ENCODE measurements at places on chromosomes 7 and 10. TPM values are rescaled to one million over a fixed set of nuclear protein-coding genes. Genes with fewer than 3 reads are reported as not detected.

GRCh38 chr10:5523796-5524574 lies 776 bp upstream of the CALML3 start:
- no peak overlapping the region for H3K4me3 ChIP-seq
- no peak overlapping the region for H3K27ac ChIP-seq
- no peaks in the 10 kb centered on the region for H3K36me3 ChIP-seq
- H3K27me3 ChIP-seq, result no peaks in the 10 kb centered on the region
- H3K4me1 ChIP-seq, result no peaks in the 10 kb centered on the region

The CCDC3 gene
- polyA plus RNA-seq, result 46.5 TPM

DNA sequence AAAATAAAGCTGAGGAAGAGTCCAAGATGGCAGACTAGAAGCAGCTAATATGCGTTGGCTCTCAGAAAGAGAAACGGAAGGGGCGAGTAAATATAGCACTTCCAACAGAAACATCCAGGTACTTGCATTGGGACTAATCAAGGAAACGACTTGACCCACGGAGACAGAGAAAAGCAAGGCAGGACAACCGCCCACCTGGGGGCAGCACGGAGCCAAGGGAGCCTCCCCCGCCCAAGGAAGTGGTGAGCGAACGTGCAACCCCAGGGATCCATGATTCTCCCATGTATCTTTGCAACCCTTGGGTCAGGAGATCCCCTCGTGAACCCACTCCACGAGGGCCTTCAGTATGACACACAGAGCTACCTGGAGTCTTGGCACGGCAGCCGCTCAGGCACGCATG lies 45.4 kb upstream of the GRM3 start:
- no peaks in the 10 kb centered on the region for H3K36me3 ChIP-seq
- no peak for DNase-seq
- H3K4me3 ChIP-seq, result no peak overlapping the region
- H3K4me1 ChIP-seq, result no peaks in the 10 kb centered on the region

The TMEM229A gene
- polyA plus RNA-seq, result not detected

- H3K4me3 ChIP-seq, result no peak overlapping the region
- H3K36me3 ChIP-seq, result no peaks in the 10 kb centered on the region
- no peaks in the 10 kb centered on the region for H3K4me1 ChIP-seq
- H3K27me3 ChIP-seq, result no peaks in the 10 kb centered on the region
- no peak overlapping the region for H3K27ac ChIP-seq
Measured at GRCh38 chr7:51446356-51446755, 129.7 kb upstream of the COBL start.

- H3K27ac ChIP-seq, result no peak overlapping the region
- no peak overlapping the region for H3K4me3 ChIP-seq
- H3K36me3 ChIP-seq, result no peaks in the 10 kb centered on the region
- no peak for DNase-seq
- no peaks in the 10 kb centered on the region for H3K27me3 ChIP-seq
- peaks cover 7% of the 10 kb centered on the region for H3K4me1 ChIP-seq
Measured at GRCh38 chr7:69677054-69677852, 79.0 kb downstream of the AUTS2 start.

- DNase-seq, result no peak
- H3K4me1 ChIP-seq, result no peaks in the 10 kb centered on the region
- H3K27me3 ChIP-seq, result no peaks in the 10 kb centered on the region
- H3K4me3 ChIP-seq, result no peak overlapping the region
Measured at GRCh38 chr10:570628-571163, 118.8 kb downstream of the DIP2C start.

DNA sequence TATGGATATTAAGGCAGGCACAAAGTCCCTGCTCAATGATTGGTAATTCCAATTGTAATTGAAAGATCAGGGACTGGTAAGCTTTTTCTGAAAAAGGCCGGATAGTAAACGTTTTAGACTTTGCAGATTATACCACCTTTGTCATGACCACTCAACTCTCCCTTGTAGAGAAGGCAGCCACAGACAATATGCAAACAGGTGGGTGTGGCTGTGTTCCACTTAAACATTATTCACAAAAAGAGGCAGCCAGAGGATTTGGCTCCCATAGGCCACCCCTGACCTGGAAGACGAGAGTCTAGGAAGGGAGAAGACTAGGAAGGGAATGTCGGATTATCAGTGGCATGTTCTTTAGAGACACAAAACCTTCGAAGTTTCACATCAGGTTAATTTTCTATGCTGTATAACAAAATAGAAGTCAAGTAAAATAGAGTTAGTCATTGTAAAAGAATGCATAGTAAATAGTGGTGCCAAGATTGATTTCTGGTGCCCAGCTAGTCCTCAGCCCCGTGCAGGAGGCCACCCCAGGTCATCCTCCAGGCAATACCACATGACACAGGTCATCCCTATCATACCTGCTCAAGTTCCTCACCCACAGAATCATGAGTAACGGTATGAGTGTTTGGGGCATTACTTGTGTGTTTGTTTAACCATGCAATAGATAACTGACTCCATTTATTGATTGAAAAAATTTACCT lies 193.8 kb downstream of the PLPP4 start:
- H3K4me1 ChIP-seq, result no peaks in the 10 kb centered on the region
- H3K27me3 ChIP-seq, result no peaks in the 10 kb centered on the region
- no peaks in the 10 kb centered on the region for H3K36me3 ChIP-seq
- H3K4me3 ChIP-seq, result no peak overlapping the region
- no peak for DNase-seq

DNA sequence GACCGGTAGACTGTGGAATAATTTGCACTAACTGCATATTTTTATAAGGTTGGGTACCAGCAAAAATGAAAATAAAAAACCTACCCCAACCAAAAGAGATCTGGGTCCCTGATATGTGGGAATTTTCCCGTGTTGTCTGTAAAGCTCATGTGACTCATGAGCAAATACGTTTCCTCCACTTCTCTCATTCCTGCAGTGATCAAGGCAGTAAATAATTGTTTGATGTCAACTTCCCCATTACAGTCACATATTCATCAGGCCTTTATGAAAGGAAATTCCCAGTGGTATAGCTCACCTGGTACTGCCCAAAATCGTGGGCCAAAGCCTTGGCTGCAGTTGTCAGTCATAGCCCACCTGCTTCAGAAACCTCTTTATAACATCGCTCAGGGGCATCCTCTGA lies 166.0 kb upstream of the ANK3 start:
- no peaks in the 10 kb centered on the region for H3K36me3 ChIP-seq
- H3K4me3 ChIP-seq, result no peak overlapping the region
- no peak for DNase-seq

DNA sequence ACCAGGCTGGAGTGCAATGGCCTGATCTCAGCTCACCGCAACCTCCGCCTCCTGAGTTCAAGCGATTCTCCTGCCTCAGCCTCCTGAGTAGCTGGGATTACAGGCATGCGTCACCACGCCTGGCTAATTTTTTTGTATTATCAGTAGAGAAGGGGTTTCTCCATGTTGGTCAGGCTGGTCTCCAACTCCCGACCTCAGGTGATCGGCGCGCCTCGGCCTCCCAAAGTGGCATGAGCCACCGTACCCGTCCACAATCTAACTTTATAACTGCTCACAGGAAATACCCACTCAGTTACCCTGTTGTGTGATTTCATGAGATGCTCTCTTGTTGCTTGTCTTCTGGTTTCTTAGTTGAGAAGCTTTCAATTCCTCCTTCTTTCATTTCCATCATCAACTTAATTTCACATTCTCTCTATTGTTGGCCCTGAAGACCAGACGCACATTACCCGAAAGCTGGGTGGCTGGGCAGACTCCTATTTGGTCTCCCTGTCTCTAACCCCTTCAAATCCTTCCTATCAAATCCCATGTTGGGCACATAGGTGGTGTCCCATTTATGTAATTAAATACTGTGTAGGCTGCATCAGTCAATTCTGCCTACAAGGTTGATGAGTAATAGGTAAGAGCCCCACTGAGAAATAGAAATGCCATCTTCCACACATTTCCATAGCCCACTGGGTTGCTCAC lies 1.1 kb upstream of the GSTO2 start:
- no peaks in the 10 kb centered on the region for H3K27me3 ChIP-seq
- H3K27ac ChIP-seq, result no peak overlapping the region
- peaks cover 2% of the 10 kb centered on the region for H3K36me3 ChIP-seq
- no peak for DNase-seq
- H3K4me3 ChIP-seq, result peak overlapping the region; percentile 77

DNA sequence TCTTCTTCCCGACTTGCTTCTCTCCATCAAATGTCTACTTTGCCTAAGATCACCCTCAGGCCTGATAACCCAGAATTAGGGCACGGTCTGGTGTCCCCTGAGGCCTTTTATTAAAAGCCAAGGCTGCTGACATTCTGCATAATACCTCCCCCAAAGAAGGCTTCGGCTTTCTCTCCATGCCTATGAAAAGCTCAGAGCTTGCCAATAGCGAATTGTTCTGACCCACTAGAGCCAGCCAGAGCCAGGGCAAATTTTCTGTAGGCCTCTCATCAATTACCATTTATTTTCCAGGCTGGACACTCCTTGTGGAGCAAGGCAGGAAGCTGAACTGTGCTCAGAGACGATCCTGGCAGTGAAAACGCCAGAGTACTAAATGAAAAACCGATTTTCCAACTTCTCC lies 64.3 kb upstream of the ADRB1 start:
- no peaks in the 10 kb centered on the region for H3K4me1 ChIP-seq
- H3K27me3 ChIP-seq, result no peaks in the 10 kb centered on the region
- no peak overlapping the region for H3K27ac ChIP-seq

- no peak overlapping the region for H3K27ac ChIP-seq
- no peaks in the 10 kb centered on the region for H3K36me3 ChIP-seq
- H3K4me3 ChIP-seq, result no peak overlapping the region
Measured at GRCh38 chr7:92888-93672, 99.3 kb upstream of the FAM20C start.

DNA sequence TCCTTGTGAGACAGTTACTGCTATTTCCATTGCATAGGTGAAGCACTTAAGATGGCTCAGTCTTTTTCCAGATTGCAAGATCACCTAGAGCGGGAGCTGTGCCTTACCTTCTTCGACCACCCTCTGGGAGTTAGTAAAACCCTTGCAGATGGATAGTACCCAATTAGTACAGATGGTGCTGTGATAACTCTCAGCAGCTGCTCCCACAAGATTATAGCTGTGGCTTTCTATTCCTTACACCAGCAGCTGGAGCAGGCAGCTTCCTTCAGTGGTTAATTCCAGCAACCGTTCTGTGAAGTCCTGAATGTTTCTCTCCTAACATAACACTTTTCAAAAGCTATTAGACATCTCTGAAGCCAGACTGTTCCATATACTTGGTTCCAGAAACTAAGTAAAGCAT lies 796.8 kb downstream of the XPNPEP1 start:
- no peak overlapping the region for H3K4me3 ChIP-seq
- H3K36me3 ChIP-seq, result no peaks in the 10 kb centered on the region
- no peaks in the 10 kb centered on the region for H3K4me1 ChIP-seq
- no peak overlapping the region for H3K27ac ChIP-seq
- no peaks in the 10 kb centered on the region for H3K27me3 ChIP-seq

The ZNF394 gene
- polyA plus RNA-seq, result 14.9 TPM

DNA sequence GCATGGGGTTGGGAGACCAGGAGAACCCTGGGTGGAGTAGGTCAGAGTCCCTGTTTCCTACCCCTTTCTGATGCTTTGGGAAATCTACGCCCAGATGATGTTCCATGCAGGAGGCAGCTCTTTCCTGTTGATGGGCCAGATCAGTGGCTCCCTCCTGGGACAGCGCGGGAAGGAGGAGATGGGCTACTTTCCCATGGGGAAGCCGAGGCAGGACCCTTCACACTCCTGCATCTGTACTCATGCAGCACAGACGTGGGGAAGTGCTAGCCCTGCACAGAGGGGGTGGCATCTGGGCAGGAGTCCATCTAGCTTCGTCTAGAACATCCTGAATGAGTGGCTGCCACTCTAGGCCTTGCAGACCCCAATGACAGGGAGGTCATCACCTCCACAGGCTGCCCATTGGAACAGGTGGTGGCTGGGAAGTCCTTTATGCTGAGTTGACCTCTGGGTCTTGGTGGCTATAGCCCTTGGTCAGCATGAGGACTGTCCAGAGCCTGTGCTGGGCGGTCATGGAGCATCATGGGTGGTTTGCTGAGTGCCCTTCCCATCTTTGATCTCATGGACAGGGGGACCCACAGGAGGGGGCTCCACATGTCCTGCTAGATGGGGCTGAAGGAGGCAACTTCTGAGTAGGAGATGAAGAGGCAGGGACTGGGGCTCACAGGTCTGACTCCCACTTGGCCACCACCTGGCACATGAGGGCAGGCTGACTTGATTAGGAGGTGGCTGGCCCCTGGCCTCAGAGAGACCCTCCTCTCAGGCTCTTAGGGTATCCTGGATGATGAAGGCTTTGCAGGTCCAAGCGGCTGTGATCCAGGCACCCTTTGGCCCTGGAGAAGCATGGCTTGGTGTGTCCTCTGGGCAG lies 24.6 kb downstream of the RAMP3 start:
- H3K4me3 ChIP-seq, result no peak overlapping the region
- H3K36me3 ChIP-seq, result no peaks in the 10 kb centered on the region
- DNase-seq, result peak; percentile 48
- no peak overlapping the region for H3K27ac ChIP-seq

DNA sequence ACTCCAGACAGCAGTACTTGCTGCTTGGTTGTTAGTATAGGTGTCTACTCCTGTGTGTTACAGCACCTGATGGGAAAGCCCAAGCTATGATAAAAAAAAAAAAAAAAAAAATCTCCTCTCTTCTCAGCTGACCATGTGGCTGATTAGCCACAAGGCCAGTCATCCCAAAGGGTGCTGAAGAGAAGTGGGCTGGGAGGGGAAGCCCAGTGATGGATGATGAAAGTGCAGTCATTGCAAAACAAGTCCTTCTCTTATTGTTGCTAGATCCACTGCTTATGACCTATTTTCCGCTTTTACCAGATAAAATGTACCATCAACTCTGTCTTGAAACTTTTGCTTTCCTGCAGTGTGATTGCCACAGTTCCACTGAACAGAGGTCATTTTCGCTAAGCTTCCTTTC lies 1092.5 kb upstream of the C7orf33 start:
- H3K4me3 ChIP-seq, result no peak overlapping the region
- H3K27ac ChIP-seq, result no peak overlapping the region
- no peaks in the 10 kb centered on the region for H3K4me1 ChIP-seq
- no peak for DNase-seq
- H3K36me3 ChIP-seq, result no peaks in the 10 kb centered on the region

GRCh38 chr7:98051118-98051744 lies 55.4 kb upstream of the LMTK2 start:
- no peaks in the 10 kb centered on the region for H3K27me3 ChIP-seq
- no peak overlapping the region for H3K27ac ChIP-seq
- H3K36me3 ChIP-seq, result no peaks in the 10 kb centered on the region
- H3K4me1 ChIP-seq, result no peaks in the 10 kb centered on the region
- no peak for DNase-seq

DNA sequence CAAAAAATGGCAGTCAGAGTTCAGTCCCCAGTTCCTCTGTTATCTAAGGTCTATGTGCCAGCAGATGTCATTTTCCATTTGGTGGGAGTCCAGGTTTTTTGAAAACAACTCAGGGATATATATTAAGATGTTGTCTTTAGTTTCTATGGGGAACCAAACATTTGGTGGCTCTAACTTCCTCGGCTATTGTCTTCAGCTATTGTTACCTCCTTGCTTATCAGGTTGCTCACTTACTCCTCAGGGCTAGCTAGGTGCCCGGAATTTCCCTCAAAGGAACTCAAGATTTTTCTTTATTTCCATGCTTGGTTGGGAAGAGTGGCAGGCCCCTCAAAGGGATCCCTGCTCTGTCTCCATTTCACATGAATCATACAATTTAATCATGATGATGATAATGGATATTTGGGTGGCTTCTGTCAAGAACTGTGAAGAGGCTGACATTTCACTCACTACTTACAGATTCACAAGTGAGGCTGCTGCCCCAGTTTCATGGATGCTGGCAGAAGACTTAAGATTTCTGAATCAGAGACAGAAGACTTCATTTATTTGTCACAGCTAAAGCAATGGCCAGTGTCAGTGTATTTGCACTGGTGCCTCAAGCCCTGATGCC lies 182.8 kb downstream of the PKD1L1 start:
- no peaks in the 10 kb centered on the region for H3K4me1 ChIP-seq
- H3K4me3 ChIP-seq, result no peak overlapping the region

The MBL2 gene
- not detected for polyA plus RNA-seq

Measured in aorta (tissue), 5 donors.